ENCODE measurements at places on chromosomes 7 and 10.
A peak's percentile ranks its signal among the peaks of the same experiment; 100 is the strongest.

GRCh38 chr7:37181550-37181932 lies 267.1 kb downstream of the ELMO1 start:
- no peak for DNase-seq

GRCh38 chr7:30585675-30586074 lies 9.0 kb upstream of the GARS1 start:
- no peak for DNase-seq

DNA sequence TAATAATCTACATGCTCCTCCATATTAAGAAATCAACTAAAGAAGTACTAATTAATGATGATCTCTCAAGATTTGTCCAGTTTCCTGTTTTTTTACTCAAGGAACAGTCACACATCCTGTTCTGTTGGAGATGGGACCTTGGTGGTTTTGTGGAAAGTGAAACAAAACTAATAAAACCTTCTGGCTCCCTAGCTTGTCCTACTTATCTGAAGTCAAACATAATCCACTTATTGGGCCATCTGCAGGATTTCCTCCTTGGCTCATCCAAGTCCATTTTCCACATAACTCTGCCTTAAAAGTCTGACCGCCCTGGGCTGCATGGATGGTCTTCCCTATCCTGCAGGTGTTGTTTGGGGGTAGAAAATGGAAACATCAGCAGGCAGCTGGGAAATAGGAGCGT lies 39.4 kb upstream of the TARP start:
- DNase-seq, result no peak

GRCh38 chr7:109901926-109902325 lies 1189.0 kb upstream of the LRRN3 start:
- DNase-seq, result no peak

DNA sequence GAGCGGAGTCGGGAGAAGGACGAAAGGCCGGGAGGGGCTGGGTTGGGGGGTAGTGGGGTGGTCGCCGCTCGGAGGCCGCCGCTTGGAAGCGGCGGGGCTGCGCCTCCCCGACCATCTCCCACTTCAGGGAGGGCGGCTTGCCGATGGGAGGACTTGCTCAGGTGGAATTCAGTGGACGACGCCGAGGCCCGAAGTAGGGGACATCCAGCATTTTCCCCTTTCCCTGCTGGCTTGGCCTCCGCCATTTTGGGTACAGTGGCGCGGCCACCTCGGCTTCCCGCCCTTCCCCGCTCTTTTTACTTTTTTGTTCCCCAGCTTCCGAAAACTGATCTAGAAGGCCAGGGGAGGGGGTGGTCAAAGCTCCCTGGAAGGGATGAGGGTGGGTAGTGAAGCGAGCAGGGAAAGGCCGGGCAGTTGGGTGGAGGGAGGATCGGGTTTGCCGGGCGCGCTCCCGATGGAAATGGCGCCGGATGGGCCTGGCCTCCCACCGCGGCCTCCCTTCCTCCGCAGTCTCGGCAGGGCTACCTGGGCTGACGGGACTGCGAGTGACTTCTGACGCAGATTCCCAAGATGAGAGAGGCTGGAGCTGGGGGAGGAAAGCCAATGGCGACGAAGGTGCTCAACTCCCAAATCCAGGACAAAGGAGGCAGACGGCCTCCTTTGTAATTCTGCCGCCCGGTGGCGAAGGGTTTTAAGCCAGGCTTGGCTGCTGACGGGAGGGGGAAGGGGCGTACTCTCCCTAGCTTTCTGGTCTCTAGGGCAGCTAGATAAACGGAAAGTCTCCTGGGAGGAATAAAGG lies at the start of gene PBLD:
TSS of gene PBLD (minus strand) at position 670 of the 799 bp plus-strand sequence. CDS start 26,084 bp downstream, outside the sequence.
- peak; percentile 60 for DNase-seq

- DNase-seq, result peak; percentile 34
Measured at GRCh38 chr7:78020136-78020873, 221.7 kb downstream of the PHTF2 start.

GRCh38 chr7:158431941-158432347 lies 155.7 kb downstream of the PTPRN2 start:
- DNase-seq, result no peak

DNA sequence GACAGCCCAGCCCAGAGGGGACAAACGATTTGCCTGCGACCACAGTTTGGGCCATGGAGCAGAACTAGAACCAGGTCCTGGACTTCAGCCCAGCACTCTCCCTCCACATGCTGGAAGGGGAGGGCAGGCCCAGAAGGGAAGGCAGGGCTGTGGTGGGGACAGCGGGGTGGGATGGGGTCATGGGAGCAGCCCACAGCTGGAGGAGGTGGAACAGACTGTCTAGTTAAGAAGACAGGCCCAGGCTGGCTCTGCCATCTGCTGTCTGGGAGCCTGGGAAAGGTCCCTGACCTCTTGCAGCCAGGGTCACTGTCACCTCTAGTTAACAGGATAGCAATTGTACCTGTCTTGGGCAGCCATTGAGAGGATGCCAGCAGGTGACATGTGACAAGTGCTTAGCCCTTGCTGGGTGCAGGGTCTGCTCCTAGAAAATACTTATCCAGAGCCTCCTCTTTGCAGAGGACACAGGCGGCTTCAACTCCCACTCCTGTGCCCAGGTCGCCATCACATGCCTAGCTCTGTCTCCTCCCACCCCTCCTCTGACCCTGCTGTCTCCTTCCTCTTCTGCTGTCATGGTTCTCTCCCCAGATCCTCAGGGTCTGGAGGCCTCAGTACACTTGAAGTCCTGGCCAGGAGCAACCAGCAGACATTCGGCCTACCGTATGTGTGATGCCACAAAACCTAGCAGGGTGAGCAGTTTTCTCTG lies 37.0 kb upstream of the CHST15 start:
- DNase-seq, result no peak

- no peak for DNase-seq
Measured at GRCh38 chr7:130954918-130955564, 221.0 kb upstream of the KLF14 start.

DNA sequence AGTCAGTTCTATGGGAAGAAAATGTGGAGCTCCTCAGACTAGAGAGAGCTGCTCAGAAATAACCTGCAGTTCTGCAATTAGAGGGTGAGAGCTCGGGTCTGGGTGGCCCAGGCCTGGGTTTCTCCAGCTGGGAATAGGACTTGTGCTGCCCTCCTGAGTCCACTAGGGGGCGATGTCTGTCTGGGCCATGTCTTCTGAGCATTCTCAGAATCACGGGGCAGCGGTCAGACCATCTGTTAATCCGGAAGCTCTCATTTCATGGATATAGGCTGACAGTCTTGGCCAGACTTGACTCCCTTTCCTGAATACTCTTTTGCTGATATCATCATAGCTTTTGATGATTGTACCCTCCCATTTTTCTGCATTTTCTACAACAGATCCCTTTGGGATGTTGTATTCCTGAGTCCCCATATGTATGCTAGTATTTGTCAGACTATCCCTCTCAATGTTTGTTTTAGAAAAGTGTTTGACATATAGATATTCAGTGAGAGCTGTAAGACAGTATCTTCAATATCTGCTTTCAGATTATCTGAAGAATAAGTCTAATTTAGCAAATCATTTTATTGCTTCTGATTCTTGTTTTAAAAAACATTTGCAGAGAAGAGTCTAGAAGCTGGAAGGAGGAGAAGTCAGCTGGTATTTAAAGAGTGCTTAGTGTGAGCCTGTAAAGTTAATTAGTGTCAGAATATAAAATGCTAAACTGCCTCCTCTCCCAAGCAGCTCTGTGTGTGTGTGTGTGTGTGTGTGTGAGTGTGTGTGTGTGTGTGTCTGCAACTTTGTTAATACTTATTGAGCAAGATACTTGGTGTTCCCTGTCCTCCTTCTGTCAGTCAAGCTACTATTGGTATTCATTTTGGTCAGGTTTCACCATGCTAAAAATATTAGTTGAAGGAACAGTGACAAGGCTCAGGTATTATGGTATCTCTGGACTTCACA lies 38.0 kb downstream of the STARD3NL start:
- DNase-seq, result peak; percentile 68

DNA sequence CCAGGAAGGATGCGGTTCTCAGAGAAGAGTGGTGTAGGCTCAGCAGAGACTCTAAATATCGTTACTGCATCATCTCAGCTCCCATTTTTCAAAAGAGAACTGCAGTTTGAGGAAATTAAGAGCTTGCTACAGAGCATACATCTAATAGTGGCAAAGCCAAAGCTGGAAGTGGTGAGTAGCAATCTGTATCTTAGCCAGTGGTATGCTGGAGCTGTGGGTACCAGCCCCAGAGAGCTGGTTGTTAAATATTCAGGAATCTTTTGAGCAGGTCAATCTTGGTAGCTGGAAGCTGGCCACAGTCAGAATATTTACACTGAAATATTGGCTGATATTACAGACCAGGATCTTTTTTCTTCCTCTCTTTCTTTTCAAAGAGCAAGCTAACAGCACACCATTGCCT lies 88.4 kb upstream of the STEAP1B start:
- DNase-seq, result no peak

DNA sequence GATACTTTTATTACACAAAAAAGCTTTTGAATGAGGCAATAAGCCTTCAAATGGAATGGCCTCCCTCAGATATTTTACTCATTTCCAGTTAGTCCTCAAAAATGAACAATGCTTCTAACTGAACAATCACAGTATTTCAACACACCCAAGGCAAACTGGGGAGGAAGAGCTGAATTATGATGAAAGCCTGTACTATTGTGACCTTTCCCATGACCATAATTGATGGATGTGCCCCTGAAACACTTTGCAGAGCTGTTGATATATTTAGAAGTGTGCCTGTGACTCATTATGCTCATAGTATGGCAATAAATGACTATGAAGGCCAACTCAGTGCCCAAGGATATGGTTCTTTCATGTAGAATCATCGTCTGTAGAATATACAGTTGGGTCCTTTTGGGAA lies 248.1 kb downstream of the AHR start:
- no peak for DNase-seq

GRCh38 chr7:17986851-17987250 lies 40.8 kb downstream of the PRPS1L1 start:
- DNase-seq, result no peak

GRCh38 chr10:78461333-78461732 lies 427.7 kb downstream of the RPS24 start:
- DNase-seq, result no peak

DNA sequence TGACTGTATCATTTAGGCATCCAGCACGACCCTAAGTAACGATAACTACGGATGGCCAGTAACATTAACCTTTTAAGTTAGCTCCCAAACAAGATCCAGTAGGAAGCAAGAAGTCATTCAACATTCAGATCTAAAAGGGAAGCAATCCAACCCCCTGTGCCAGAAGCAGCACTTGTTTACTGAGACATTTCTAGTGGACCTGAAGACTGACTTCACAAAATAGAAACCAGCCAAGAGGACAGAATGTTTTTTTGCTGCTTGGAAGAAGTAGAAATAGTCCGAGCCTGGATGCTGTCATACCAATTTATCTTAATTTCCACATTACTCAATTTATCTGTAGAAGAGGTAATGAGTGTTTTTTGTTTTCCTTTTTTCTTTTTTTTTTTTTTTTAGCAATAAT lies 88.0 kb upstream of the CTTNBP2 start:
- DNase-seq, result no peak

DNA sequence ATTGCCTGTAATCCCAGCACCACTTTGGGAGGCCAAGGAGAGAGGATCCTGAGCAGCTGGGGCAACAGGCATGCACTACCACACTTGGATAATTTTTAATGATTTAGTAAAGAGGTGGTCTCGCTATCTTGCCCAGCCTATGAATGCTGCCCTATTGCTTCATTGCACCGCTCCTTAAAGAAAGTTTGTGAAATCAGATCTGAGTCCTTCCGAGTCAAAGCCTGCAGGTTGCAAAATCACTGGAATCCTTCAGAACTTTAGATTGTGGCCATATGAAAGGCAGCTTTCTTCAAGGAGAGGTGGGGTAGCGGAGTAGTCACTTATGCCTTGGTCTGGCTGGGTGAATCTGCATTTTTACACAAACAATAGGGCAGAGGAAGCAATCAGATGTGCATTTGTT lies 166.3 kb downstream of the ARHGAP12 start:
- DNase-seq, result no peak

DNA sequence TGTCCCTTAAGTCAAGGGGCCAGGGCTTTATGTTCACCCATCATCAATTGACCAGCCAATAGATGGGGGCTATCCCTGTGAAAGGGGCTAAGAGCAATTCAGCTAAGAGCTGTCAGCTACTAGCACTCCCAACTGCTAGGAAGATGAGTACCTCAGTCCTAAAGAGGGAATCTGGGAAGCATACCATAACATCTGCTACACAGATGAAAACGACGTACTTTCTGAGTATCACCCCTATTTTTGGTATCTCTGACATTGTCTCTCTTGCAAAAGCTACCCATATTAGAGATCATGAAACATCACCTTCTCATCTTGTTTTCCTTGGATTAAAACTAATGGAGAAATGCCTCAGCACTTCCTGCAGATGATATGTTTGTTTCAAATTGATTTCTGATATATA lies 7.5 kb upstream of the SMNDC1 start:
- DNase-seq, result no peak

GRCh38 chr10:127798111-127798510 lies 61.1 kb downstream of the FOXI2 start:
- no peak for DNase-seq

- DNase-seq, result no peak
Measured at GRCh38 chr7:64643566-64643965, 22.4 kb upstream of the ZNF107 start.

DNA sequence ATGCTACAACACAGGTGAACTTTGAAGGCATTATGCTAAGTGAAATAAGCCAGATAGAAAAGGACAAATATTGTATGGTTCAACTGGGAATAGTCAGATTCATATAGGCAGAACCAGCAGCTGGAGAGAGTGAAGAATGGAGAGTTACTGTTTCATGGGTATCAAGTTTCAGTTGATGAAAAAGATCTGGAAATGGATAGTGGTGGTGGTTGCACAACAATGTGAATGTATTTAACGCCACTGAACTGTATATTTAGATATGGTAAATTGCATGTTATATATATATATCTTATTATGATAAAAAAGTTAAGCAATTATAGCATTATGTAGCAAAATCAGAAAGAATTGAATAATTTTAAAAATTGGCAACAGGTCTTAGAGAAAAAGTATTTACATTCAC lies 3.9 kb downstream of the LMBR1 start:
- no peak for DNase-seq

DNA sequence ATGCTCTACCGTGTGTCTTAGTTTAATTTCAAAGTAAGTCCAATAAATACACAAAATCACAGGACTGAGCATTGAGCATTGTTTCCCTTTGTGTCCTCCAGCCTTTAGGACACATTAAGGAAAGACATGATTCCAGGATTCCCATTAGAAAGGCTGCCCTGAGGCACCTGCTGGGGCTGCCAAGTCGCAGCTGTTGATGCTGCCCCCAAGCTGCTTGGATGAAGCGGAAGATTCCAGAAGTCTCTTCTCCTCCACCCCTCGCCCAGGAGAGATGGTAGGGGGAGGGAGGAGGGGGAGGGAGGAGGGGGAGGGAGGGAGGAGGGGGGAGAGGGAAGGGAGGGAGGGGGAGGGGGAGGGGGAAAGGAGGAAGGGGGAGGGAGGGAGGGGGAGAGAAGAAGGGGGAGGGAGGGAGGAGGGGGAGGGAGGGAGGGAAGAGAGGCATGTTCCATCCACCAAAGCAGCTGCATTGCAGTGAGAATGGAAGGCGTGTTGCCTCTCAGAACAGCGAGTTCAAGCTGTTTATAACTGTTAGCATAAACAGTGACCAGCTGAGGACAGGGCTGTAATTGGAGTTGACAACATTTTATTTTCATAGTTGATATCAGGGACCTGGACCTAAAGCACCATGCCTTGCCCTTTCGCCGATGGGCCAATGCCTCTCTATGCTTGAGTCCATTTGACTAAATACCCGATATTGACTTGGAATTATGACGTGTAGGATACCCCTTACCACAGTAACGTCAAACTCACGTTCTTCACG lies 67.3 kb downstream of the DIP2C start:
- no peak for DNase-seq
